ENCODE measurements at places on chromosomes 7 and 10. TPM values are rescaled to one million over a fixed set of nuclear protein-coding genes. Genes with fewer than 3 reads are reported as not detected.

The PPP1R9A gene
- not detected for total RNA-seq

The EPO gene
- total RNA-seq = not detected

The LLCFC1 gene
- not detected for total RNA-seq

The ZNF365 gene
- not detected for total RNA-seq

The EBLN1 gene
- total RNA-seq = not detected

The NACAD gene
- total RNA-seq = 0.05 TPM

The ELN gene
- total RNA-seq = not detected

The NUTM2D gene
- total RNA-seq = 2.0 TPM

The CRPPA gene
- 0.81 TPM for total RNA-seq

The PDE1C gene
- not detected for total RNA-seq

The SYT15B gene
- 0.32 TPM for total RNA-seq

The CPED1 gene
- total RNA-seq = not detected

The TMEM270 gene
- not detected for total RNA-seq

The ATXN7L1 gene
- 5.0 TPM for total RNA-seq

The RNF133 gene
- not detected for total RNA-seq

The HYAL4 gene
- total RNA-seq = not detected

The MRPS33 gene
- 58.1 TPM for total RNA-seq

The MUC3A gene
- total RNA-seq = not detected

The NUTM2A gene
- total RNA-seq = 0.29 TPM

The SNX13 gene
- 24.5 TPM for total RNA-seq

The MSS51 gene
- 2.9 TPM for total RNA-seq

The LIPF gene
- total RNA-seq = not detected

The CAV2 gene
- total RNA-seq = not detected

The GOLGA7B gene
- 11.0 TPM for total RNA-seq

The PAPSS2 gene
- total RNA-seq = 0.08 TPM

The GPAM gene
- total RNA-seq = 7.1 TPM

The ZNF680 gene
- 12.9 TPM for total RNA-seq

The EGFR gene
- not detected for total RNA-seq

The NPFFR1 gene
- not detected for total RNA-seq

The FAM24B gene
- total RNA-seq = 9.3 TPM

The TRIM56 gene
- total RNA-seq = 66.8 TPM

The FBXO24 gene
- 0.37 TPM for total RNA-seq

The C10orf53 gene
- not detected for total RNA-seq

The KCNMA1 gene
- total RNA-seq = 0.16 TPM

The PAX4 gene
- not detected for total RNA-seq

The LRWD1 gene
- total RNA-seq = 21.7 TPM

The DGKB gene
- total RNA-seq = not detected

The PLEKHA1 gene
- total RNA-seq = 11.7 TPM

The TMEM184A gene
- not detected for total RNA-seq

The CEP55 gene
- 81.1 TPM for total RNA-seq

The COL28A1 gene
- total RNA-seq = not detected

The MMD2 gene
- not detected for total RNA-seq

The RBP3 gene
- not detected for total RNA-seq

The NKX1-2 gene
- not detected for total RNA-seq

The MYOZ1 gene
- total RNA-seq = not detected

The PRTFDC1 gene
- 1.6 TPM for total RNA-seq

The ZP3 gene
- 4.0 TPM for total RNA-seq

The ZNF117 gene
- total RNA-seq = 8.7 TPM

The TBX20 gene
- total RNA-seq = not detected

The MYL10 gene
- not detected for total RNA-seq

The PNLIP gene
- total RNA-seq = not detected

The FGFR2 gene
- not detected for total RNA-seq

The EBF3 gene
- not detected for total RNA-seq

The GCK gene
- total RNA-seq = not detected

The NUDT5 gene
- 97.8 TPM for total RNA-seq

The KEL gene
- total RNA-seq = 1.1 TPM

The SUN1 gene
- total RNA-seq = 38.4 TPM
